ENCODE measurements at places on chromosomes 5 and 9.

GRCh38 chr5:176619569-176620332, 9.8 kb upstream of the GPRIN1 start:
- H3K27me3 ChIP-seq = peaks cover 33% of the 10 kb centered on the region
- H3K4me1 ChIP-seq = peaks cover 32% of the 10 kb centered on the region
- DNase-seq = no peak
- H3K4me3 ChIP-seq = no peak overlapping the region
- no peaks in the 10 kb centered on the region for H3K36me3 ChIP-seq
- no peak overlapping the region for H3K27ac ChIP-seq

- H3K27me3 ChIP-seq = peaks cover 2% of the 10 kb centered on the region
- H3K4me3 ChIP-seq = no peak overlapping the region
- no peak for DNase-seq
- no peak overlapping the region for H3K27ac ChIP-seq
- H3K36me3 ChIP-seq = no peaks in the 10 kb centered on the region
These were observed 457.2 kb downstream of the ARHGEF28 start for GRCh38 chr5:74083096-74083791.

- H3K27ac ChIP-seq = no peak overlapping the region
- no peaks in the 10 kb centered on the region for H3K4me1 ChIP-seq
- no peak overlapping the region for H3K4me3 ChIP-seq
- no peaks in the 10 kb centered on the region for H3K27me3 ChIP-seq
- no peak for DNase-seq
- H3K36me3 ChIP-seq = no peaks in the 10 kb centered on the region
These were observed 8.9 kb upstream of the FBXO38 start for GRCh38 chr5:148374690-148375360.

DNA sequence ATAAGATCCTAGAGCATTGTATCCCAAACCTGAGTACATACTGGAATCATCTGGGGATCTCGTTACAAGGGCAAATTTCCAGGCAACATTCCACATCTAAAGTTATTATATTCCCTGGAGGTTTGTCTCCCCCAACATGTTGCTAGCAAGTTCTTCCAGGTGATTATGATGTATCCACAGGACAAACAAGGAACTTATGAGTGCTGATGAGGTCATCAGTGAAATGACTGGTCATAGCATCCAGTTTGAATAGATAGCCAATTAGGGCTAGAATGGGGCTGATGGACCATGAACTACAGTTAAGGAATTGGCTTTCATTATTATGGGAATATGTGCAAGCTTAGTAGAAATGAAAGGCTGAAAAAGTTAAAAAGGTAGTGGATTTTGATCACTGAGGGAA, 115.2 kb downstream of the CWC27 start:
- H3K27me3 ChIP-seq = no peaks in the 10 kb centered on the region
- H3K4me1 ChIP-seq = no peaks in the 10 kb centered on the region
- H3K27ac ChIP-seq = no peak overlapping the region
- no peaks in the 10 kb centered on the region for H3K36me3 ChIP-seq
- no peak overlapping the region for H3K4me3 ChIP-seq
- DNase-seq = no peak

DNA sequence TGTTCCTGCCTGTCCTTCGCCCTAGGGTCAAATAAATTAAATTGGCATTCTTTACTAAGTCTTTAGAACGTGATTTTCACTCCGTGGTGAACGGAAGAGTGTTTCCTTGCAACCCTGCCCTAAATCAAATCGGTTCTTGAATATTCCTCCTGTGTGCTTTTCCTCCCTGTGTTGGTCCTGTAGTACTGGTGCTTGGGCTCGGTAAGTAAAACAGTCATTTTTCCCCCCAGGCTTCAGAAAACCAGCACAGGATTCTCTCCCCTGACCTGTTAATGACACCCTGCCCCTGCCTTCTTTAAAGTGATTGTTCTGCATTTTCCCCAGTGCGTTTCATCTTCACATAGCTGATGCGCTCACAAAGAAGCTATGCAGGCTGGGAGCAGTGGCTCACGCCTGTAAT, 96.0 kb downstream of the AK8 start:
- no peaks in the 10 kb centered on the region for H3K27me3 ChIP-seq
- H3K36me3 ChIP-seq = no peaks in the 10 kb centered on the region
- no peaks in the 10 kb centered on the region for H3K4me1 ChIP-seq
- no peak overlapping the region for H3K4me3 ChIP-seq
- no peak for DNase-seq

- H3K4me1 ChIP-seq = peaks cover 3% of the 10 kb centered on the region
- no peaks in the 10 kb centered on the region for H3K27me3 ChIP-seq
- H3K36me3 ChIP-seq = no peaks in the 10 kb centered on the region
- H3K27ac ChIP-seq = no peak overlapping the region
These were observed 10.1 kb downstream of the KCNV2 start for GRCh38 chr9:2727374-2727773.

- no peaks in the 10 kb centered on the region for H3K27me3 ChIP-seq
- DNase-seq = no peak
- no peak overlapping the region for H3K27ac ChIP-seq
- no peaks in the 10 kb centered on the region for H3K4me1 ChIP-seq
- no peaks in the 10 kb centered on the region for H3K36me3 ChIP-seq
These were observed 390.9 kb downstream of the LRRC70 start for GRCh38 chr5:62969409-62970120.
